ENCODE measurements at places on chromosomes 6 and 20.

- no peak for DNase-seq
Observed at GRCh38 chr6:88116276-88116675, 49.9 kb downstream of the CNR1 start.

DNA sequence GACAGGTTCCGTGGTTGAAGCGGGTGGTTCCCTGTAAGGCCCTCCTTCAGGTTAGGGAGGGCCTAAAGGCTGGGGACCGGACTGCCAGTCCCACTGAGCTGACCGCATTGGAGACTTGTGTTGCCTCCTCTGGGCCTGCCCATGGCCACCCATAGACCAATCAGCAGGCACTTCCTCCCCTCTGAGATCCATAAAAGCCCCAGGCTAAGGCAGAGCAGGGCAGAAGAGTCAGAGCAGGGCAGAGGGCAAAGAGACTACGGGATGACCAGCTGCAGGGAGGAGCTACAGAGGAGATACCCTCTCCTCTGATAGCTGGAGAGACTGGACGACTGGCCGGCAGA lies 537.4 kb downstream of the TENT5A start:
- DNase-seq = no peak

DNA sequence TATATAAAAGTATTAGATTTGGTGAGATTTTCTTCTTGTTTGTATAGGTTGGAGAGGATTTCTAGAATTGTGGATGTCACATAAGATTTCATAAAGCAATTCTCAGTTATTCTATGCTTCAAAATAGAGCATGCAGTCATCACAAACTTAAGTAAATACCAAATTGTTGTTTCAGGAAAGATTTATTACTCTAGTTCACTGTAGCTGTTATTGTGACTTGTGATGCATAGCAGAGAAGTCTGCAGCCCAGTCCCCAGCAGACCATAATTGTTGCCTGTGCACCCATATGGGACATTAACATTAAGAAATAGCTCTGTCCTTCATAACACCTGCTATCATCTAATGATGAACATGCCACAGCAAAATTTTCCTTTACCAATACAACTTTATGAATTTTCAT lies 228.0 kb upstream of the FAM83B start:
- DNase-seq = no peak

DNA sequence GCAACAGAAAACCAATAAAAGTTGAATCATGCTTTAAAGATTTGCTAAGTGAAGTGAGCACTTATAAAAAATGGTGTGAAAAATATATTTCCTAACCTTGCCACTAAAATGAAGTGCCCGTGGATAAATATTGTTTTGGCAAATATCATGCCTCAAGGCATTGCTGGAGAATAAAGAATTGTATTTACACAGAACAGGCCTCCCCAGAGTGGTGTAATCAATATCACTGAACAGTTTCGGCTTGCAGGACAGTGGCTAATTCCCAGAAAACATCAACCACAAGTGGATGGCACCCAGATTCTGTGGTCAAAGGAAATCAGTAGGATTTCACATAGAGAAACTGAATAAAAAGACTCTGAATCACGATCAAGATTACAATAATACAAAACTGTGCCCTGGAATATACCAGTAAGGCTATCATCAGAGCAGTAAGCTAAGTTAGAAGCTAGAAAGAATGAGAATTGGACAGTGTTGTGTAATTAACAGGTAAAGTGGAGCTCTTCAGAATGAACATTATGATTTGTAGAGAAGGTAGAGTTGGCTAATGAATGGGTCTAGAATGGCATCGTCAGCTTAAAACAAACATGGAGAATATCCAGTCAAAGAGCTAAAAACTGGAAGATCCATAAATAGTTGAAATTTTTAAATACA lies 1026.9 kb upstream of the ADGRB3 start:
- DNase-seq = no peak

GRCh38 chr6:134951494-134952263 lies 1.8 kb upstream of the ALDH8A1 start:
- no peak for DNase-seq

GRCh38 chr20:45445805-45446562 lies 23.6 kb upstream of the WFDC2 start:
- peak; percentile 84 for DNase-seq

DNA sequence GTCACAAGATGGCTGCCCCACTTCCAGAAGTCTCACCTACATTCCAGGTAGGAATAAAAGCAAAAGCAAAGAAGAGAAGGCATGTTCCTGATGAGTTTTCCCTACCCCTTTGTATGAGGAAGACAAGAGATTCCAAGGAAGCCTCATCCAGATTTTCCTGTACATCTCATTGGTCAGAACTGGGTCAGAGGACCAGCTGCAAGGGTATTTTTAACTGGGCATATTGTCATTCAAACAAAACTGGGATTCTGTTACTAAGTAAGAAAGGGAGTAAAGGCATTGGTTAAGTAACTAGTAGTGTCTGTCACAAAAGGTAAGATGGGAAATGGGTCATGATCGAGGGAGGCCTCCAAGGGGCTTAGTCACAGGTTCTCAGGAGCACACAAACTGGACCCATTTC lies 28.2 kb upstream of the RIMS4 start:
- no peak for DNase-seq

DNA sequence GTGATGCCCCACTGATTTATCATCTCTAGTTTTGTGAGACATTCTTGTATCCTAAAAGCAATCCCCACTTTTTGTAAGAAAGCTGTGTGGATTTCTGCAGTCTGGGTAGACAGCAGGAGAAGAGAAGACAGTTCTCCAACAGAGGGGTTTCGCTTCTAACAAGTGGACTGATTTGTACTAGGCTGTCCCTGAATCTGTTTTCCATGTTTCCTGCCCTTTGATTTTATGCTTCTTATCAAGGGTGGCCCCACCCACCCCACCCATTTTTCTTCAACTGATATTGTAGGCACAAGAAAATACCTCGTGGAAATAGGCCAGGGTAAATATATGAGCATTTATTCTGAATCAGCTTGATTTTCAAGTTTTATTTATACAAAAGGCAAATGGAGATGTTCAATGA lies 25.7 kb upstream of the JAG1 start:
- no peak for DNase-seq

GRCh38 chr20:54379893-54380584 lies 95.4 kb upstream of the DOK5 start:
- no peak for DNase-seq

DNA sequence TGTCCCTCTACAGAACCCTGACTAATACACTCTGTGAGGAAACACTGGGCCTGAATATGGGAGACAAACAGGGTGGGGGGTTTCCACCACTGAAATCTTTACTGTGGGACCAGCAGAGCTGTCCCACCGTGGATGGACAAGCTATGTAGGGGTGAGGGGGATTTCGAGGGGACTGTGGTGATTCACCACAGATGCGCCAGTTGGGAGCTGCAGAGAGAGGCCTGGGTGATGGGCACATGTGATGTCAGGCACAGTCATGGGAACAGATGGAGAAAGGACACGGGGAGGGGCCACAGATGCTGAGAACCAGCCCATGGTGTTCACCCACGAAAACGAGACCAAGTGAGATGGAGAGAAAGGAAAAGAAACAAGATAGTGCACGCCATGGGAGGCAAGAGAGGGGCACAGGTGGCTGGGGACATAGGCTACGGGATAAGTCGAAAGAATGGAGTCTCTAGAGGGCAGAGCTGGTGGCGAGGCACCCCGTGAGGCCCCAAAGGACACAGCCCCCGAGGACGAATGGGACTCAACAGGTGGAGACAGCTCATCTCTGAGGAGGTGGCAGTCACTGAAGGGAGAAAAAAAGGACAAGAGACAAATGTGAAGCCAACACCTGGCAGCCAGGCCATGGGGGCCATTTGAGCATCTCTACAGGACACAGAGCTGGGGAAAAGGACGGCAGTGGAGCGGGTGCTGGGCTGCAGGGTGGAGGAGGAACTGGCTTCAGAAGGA lies 10.5 kb upstream of the RAMACL start:
- no peak for DNase-seq

DNA sequence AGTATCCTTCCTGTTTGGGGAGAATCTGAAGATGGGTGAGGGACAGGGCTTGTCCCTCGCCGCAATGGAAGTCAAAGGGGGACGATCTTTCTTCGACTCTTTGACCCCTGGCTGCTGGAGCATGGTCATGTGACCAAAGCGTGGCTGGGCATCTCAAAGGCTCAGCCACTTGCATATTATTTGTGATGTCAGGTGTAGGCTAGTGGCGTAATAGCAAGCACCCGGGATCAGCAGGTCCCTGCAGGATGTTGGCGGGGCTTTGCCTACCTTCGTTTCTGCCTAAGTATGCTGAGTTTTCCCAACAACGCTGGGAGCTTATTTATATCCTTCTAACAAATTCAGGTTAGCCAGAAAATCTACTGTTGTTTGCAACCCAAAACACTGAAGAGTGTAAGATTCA lies 50.3 kb upstream of the IL20RA start:
- DNase-seq = no peak

DNA sequence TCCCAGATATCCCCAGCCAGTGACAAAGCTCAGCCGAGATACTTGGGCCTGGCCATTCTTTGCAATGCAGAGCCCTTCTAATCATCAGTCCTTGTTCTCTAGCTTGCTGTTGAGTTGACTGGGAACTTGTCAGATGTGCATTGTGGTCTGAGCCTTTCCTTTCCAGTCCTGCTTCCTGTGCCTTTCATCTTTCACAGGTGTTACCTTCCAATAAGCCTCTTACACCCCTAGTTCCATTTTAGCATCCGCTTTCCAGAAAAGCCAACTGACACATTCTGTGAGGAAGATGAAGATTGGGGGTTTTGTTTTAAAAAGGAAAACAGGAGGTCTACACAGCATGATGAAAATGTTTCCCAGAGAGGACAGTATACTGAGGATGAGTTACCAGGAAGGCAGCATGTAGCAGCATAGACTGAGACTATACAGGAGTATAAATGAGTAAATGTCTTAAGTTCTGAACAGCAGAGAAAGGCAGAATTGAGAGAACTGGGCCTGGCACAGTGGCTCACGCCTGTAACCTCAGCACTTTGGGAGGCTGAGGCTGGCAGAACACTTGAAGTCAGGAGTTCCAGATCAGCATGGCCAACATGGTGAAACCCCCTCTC lies 5.6 kb upstream of the CEP85L start:
- DNase-seq = no peak

DNA sequence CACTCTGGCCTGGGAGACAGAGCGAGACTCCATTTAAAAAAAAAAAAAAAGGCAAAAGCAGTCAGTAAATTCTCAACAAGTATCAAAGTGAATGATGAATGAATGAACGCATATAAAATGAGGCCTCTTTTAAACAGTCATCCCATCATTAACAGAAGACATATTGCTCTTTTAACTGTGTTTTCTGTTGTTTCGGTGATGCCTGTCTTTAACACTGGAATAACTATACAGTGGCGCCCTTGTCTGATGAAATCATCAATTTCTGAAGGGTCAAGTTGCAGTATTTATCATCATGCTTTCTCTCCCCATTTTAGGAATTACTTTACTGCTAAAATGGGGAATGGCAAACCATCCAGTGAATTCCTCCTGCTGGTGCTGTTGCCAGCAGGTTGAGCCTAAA lies 45.7 kb upstream of the SNX9 start:
- no peak for DNase-seq

GRCh38 chr20:35344354-35344837 lies 52.2 kb upstream of the FAM83C start:
- DNase-seq = no peak

DNA sequence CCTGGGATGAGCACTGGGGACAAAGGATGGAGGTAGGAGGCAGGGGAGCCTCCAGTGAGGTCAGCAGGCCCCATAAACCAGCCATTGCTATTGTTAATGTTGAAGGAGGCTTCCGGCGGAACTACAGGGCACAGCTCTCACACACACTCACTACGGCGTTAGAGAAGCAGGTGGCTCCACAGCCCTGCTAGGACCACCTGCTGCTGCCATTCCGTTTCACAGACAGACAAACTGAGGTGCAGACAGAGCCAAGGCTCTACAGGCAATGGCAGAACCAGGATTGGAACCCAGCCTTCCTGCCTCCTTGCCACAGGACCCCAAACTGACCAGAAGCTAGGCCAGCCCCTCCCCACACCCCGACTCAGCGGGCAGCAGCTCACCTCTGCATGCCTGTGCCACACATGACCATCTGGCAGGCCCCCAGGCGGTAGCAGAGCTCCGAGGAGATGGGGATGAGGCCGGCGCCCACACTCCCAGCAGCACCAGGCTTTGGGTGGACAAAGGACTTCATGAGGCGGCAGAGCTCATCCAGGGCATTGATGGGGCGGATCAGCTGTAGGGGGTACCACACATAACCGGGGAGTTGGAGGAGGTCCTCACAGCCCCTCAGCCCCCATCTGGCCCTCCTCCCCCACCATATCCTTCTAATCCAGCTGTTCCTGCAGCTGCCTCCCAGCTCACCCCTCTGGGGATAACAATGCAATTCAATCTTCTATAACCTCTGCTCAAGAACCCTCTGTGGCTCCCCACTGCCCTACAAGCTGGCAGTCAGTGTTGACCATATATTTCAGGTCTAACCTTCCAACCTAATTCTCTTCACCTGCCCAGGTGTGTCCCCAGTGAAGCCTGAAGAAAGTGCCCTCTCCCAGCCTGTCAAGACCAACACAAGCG lies 198.5 kb downstream of the PREX1 start:
- no peak for DNase-seq

DNA sequence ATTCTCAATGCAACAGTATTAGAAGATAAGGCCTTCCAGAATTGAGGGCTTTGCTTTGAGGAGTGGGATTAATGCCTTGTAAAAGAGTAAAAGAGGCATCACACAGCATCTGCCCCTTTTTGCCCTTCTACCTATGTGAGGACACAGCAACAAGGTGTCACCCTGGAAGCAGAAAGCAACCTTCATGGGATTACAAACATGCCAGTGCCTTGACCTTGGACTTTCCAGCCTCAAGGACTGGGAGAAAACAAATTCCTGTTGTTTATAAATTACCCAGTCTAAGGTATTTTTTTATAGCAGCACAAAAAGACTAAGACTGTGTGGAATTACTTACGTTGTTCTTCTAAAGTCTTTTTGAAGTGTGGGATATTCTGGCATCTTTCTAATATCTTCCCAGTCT lies 150.0 kb upstream of the SLC22A16 start:
- no peak for DNase-seq

- DNase-seq = no peak
Observed at GRCh38 chr20:50138120-50138478, 15.4 kb downstream of the PEDS1 start.

DNA sequence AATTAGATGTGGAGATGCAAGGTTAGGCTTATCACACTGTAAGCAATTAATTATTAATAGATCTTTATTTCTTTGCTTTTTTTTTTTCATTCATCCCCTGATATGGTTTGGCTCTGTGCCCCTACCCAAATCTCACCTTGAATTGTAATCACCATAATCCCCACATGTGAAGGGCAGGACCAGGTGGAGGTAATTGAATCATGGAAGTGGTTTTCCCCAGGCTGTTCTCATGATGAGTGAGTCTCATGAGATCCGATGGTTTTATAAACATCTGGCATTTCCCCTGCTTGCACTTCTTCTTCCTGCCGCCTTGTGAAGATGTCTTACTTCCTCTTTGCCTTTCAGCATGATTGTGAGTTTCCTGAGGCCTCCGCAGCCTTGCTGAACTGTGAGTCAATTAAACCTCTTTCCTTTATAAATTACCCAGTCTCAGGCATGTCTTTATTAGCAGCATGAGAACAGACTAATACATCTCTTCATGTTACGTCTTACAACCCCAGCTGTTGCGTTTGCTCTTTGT lies 333.8 kb downstream of the CDH26 start:
- DNase-seq = no peak

- DNase-seq = no peak
Observed at GRCh38 chr20:19918965-19919329, 98.2 kb upstream of the NAA20 start.

- no peak for DNase-seq
Observed at GRCh38 chr6:57434944-57435343, 117.5 kb downstream of the PRIM2 start.

- no peak for DNase-seq
Observed at GRCh38 chr20:47704746-47705496, 80.4 kb downstream of the SULF2 start.

- DNase-seq = no peak
Observed at GRCh38 chr6:104400844-104401243, 458.9 kb downstream of the HACE1 start.
